ENCODE measurements at places on chromosomes 1 and 21.

DNA sequence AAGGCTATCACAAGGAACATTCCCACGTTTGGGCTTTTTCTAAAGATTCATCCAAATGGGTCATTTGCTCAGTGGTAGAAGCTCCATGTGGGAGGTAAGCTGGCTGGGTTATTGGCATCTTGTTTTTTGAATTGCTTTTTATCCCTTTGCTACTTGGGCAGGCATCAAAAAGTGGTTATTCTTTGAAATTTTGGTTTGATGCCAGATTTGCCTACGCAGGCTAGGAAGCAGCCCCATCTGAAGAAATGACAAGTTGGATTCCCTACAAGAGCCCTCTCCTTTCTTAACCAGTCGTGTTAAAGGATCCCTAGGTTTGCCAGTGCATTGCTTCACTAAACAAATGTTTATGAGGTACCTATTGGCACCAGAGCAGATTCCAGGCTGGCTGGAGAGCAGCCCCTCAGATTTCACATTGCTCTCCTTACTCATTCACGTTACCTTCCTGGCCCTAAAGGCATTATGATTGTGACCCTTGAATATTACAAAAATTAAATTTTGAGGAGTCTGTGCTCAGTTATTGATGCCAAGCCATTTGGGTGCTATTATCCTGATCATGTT lies 38.8 kb downstream of the ARID1A start:
- no peak for DNase-seq

GRCh38 chr1:229621663-229622062 lies 4.3 kb downstream of the TAF5L start:
- DNase-seq = no peak

DNA sequence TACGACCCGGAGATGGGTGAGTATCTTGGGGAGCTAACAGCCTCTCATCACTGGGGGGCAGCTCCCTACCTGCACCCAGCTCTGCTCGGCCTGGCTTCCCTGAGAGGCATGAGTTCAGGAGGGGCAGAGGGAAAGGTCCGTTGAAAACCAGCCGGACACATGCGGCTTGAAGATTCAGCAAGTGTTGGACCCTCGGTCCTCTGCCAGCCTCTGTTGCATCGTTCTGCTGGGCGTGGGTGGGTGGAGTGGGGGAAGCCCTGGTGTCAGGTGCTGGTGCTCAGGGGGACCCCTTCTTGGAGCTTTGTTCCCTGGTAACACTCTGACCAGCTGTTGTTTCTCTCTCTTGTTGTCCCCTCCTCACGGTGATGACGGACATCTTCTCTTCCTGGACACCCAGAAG lies 20.9 kb downstream of the PSEN2 start:
- no peak for DNase-seq

DNA sequence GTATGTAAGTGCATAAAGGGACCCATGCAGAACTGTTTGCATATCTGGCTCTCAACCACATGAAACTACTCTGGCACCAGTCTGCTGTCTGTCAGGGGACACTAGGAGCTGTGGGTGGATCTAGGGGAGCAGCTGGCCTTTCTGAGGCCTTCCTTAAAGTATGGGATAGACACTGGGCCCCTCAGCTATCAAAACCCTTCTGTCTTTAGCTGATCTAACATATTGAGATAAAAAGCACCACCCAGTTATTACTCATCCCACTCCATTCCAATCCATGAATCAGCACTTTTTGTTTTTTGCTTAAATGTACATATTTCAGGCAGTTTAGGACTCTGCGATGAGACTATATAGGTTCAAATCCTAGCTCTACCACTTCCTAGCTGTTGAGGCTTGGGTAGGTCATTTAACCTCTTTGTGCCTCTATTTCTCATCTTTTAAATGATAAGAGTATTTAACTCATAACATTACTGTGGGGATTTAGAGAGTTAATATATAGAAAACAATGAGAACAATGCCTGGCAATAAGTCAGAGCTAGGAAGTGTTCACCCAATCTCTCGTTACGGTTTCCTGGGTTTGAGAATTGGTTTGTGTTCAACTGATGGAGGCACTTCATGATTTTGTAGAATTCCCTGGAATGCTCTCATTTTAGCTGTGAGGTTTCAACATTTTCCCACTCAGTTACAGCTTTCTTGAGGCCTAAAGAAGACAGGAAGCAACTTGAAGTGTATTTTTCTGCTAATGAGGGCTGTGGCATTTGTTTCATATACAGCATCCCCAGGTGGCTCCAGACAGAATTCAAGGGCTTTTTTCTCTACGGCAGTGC lies 68.9 kb downstream of the LRIG2 start:
- DNase-seq = no peak

DNA sequence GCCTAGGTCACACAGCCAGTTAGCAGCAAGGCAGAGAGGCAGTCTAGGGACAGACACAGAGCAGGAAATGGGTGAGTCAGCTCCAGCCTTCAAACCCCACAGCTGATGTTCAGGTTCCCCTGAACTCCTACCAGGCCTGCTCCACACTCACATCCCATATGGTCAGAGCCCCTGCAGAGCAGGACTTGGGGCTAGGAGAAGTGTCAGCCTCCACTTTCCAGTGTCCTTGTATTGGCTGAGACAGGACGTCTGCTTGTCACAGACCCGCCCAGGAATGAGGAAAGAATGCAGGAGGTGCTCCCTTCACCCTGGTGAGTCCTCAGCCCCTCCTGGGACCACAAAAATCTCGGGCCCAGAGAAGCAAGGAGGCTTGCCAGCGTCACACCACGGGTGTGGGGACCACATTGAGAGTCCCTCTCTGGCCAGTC lies 92.5 kb downstream of the LACTBL1 start:
- DNase-seq = no peak

DNA sequence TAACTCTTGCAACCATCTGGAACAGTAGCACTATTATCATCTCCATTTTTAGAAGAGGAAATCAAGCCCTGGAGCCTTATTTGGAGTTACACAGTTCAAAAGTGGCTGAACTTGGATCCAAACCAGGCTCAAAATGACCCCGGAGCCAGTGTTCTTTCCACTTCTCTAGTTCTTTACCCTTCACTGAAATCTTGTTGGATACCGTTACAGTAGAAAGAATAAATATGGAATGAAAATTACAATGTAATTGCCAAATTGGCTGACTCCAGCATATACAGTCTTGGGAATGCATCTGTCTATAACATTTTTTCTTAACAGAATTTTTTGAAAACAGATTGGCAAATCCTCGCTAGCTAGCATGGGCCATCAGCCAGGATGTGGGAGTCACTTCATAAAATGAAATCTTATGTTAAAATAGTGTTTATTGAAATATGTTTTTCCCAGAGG lies 261.4 kb downstream of the CTH start:
- no peak for DNase-seq

DNA sequence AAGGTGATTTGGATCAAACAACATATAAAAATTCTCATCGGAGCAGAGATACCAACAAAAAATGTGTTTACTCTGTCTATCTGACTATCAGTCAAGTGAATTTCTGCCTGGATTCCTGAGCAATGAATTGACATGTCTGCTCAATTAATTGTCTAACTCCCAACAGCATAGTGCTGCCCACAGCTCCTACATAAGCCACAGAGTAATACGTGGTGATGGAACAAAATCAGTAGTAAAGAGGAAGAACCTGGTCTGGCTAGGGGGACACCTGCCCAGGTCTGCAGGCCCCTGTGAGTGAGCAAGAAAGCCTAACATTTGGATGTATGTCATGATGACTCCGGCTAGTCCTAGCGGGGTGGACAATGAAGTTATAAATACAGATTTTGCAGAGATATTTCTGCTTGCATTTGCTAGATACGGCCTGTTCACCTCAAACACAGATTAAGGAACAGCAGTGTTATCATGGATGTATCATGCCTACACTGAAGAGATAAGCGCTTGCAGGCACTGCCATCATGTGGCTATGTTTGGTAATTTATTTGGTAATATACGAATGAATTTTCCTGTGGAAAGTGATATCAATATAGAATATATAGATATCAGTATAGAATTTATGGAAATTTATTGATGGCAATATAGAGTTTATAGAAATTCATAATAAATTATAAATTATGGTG lies 69.6 kb upstream of the LRRC8B start:
- DNase-seq = peak; percentile 46

DNA sequence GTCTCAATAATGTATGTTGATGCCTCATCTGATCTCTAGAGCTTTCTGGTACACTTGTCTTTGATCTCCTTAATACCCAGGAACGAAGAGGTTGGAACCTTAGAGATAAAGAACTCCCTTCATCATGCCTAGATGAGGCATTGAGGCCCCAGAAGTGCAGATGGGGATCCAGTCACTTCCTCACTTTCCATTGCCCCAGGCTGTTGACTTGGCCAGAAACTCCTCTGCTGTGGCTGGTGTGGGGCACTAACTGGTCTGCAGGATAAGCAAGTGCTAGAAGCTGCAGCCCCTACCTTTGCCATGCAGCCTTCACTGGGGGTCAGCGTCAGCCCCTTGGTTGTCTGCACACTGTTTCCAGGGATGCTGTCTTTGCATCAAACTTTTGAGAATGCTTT lies 49.9 kb downstream of the STUM start:
- DNase-seq = no peak

DNA sequence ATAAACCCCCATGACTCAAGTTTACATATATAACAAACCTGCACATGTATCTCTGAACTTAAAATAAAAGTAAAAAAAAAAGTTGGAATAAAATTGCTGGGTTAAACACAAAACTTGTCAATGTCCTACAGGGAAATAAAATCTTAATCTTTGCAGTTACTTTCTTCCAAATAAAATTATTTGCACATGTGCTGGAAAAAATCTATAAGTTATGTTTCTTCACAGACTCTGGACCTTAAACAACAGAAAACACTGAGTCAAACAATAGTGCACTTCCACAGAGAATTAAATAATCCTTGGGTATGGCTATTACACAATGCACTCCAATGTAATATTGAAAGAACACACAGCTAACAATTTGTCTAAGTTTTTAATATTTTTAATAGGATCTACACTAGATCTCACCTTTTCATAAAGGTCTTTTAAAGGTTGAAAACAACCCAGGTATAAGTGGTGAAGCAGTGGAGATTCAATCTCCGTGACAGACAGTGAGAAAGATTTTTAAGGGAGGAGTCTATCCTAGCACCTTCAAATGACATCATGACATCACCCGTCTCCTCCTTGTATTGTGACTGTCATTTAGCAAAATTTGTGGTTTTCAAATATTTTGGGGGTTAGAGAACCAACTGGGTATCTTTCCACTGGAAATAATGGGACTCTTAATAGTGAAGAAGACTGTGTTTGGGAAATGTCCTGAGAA lies 25.2 kb upstream of the FGGY start:
- no peak for DNase-seq

DNA sequence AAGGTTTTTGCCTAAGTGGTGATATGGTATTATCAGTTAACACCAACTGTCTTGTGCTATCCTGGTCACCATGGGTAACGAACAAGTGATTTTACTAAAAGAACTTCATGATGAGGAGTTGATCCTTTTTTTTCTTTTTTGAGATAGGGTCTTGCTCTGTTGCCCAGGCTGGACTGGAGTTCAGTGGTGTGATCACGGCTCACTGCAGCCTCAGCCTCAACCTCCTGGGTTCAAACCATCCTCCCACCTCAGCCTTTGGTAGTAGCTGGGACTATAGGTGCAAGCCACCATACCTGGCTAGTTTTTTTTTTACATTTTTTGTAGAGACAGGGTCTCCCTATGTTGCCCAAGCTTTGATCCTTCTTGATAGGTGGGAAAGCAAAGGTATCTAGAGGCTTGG lies 5.1 kb downstream of the METTL13 start:
- DNase-seq = no peak

DNA sequence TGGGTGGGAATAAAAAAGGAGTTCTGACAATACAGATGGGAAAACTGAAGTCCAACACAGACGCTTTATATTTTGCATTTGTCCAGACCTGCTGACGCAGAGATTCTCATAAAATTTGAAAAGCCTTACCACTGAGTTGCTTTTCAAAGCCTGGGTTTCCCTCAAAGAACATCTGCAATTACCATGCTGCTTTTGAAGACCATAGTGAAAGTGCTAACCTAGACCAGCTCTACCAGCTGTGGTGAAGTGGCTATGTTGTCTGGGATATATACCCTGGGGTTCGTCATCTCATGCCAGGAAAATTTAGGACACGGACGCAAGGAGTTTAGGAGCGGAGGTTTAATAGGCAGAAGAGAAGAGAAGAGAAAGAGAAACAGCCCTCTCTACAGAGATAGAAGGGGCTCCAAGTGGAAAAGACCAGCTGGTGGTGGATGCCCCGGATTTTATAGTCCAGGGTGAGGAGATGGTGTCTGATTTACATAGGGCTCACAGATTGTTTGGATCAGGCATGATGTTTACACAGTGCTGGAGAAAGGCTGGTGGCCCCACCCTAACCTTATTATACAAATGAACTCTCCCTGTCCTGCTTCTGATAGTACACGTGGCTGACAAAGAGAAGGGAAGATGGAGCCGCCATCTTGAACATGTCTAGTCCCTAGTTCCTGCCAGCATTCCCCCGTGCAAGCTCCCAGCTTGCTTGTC lies 73.8 kb downstream of the AK4 start:
- no peak for DNase-seq

GRCh38 chr1:200749090-200749489 lies 10.4 kb downstream of the CAMSAP2 start:
- no peak for DNase-seq

DNA sequence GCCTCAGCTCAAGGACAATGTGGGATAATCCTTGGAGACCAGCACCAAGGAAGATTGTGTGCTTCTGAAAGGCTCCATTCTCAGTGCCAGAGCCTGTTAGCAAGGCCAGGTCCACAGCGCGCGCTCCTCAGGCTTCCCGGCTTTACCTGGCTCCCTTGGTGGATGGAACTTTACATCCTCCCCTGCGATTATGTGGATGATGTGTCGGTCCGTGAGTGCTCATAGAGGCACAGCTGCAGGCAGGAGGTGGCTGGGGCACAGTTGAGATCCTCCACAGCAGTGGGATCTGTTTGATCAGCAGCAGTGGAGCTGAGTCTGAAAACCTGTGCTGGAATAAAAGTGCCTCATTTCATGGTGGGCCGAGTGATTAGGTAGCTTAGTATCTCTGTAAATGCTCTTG lies 62.7 kb downstream of the PRDM2 start:
- DNase-seq = no peak

GRCh38 chr1:232868793-232869491 lies 63.7 kb downstream of the MAP10 start:
- no peak for DNase-seq

GRCh38 chr1:107228704-107229371 lies 88.0 kb downstream of the NTNG1 start:
- DNase-seq = no peak

GRCh38 chr1:37484325-37485051 lies 10.1 kb downstream of the ZC3H12A start:
- no peak for DNase-seq

- no peak for DNase-seq
Observed at GRCh38 chr21:21415741-21416140, 417.5 kb downstream of the NCAM2 start.

DNA sequence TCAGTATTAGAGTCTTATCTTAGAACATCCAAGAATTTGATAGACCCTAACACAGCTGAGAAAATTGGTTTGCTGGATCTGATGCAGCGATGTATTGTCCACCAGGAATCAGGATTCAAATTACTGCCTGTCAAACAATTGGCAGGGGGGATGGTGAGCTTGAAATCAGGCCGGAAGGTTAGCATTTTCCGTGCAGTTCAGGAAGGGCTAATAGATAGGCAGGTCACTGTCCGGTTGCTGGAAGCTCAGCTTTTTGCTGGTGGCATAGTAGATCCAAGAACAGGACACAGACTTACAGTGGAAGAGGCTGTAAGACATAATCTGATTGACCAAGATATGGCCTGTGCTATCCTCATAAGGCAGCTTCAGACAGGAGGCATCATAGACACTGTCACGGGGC lies 127.2 kb downstream of the MACF1 start:
- no peak for DNase-seq
